ENCODE measurements at places on chromosomes 3 and 15. TPM values are rescaled to one million over a fixed set of nuclear protein-coding genes. Genes with fewer than 3 reads are reported as not detected.

SI gene
- not detected for total RNA-seq

GPR27 gene
- total RNA-seq: 0.16 TPM

TNK2 gene
- total RNA-seq: 146 TPM

CADPS gene
- total RNA-seq: not detected

HIGD2B gene
- total RNA-seq: not detected

TMEM207 gene
- not detected for total RNA-seq

GHSR gene
- not detected for total RNA-seq

AQP9 gene
- not detected for total RNA-seq

DNA sequence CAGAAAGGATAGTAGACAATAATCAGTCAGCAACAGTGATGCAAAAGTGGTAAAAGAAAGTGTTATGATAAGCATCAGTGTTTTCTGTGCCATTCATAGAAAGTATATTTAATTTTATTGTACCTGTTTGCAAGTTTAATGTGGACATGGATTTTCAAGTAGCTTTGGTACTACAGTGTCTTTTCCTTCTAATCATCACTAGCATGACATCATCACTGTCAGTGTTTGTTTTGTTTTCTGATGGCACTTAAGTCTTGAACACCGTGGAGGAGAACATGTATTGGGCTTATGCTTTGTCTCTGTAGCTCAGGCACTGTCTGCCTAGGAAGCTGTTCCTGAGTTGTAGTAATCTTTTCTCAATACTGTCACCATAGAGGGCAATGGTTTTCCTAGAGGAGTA lies 41.9 kb downstream of the SETD5 start:
- DNase-seq: no peak

- no peak for DNase-seq
Observed at GRCh38 chr3:173216063-173216462, 75.0 kb upstream of the SPATA16 start.

DNA sequence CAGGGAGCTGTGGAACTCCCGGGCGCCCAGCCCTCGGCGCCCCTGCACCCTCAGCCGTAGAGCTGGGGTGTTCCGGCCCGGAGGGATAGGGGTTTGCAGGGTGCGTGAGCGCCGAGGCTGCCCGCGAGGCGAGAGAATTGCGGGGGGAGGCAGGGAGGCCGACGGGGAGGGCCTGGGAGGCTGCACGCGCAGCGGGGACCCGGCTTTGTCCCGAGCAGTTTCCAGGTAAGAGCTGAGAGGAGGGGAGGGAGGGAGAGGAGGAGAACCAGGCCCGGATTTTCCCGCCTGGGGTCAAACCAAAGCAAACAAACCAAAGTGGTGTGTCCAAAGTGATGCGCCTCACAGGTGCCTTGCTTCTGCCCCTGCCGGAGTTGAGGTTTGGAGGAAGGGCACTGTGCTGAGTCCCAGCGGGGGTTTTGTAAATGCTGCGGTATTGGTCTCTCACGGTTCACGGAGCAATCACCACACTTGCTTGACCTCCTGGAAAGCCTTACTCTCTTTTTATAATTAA lies 146.4 kb downstream of the TJP1 start:
- no peak for DNase-seq

DNA sequence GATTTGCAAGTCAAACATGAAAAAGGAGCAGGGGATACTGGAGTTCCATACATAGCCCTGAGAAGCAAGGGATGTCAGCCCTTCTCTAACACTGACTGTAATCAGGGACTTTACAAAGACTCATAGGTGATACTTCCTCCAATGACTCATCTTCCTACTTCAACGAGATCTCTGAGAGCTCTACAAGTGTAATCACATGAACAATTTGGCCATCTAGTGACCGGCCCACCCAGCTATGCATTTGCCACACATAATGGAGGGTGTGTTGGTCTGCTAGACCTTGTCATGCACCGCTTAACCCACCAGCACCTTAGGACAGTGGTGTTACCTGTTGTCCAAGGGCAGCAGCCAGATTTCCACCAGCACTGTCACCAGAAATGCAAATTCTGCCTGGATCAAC lies 75.3 kb downstream of the NCEH1 start:
- no peak for DNase-seq

DNA sequence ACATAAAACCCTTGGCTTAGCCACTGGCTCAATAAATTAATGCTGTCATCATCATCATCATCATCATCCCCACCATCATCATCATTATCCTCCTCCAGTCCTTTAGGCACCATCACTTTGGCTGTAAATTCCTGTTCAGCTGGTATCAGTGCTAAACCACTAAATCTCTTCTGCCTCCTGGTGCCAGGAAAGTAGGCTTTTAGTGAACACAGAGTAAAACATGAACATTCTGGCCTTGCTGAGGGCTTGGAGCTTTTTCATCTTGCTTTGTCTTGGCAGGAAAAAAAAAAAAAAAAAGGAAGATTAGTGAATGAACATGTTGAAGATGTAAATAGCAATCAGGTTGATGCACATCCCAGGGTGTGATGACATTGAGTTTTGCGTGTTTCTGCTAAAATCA lies 67.3 kb upstream of the EIF1B start:
- DNase-seq: no peak

- no peak for DNase-seq
Observed at GRCh38 chr3:14685179-14685578, 10.2 kb downstream of the C3orf20 start.

DNA sequence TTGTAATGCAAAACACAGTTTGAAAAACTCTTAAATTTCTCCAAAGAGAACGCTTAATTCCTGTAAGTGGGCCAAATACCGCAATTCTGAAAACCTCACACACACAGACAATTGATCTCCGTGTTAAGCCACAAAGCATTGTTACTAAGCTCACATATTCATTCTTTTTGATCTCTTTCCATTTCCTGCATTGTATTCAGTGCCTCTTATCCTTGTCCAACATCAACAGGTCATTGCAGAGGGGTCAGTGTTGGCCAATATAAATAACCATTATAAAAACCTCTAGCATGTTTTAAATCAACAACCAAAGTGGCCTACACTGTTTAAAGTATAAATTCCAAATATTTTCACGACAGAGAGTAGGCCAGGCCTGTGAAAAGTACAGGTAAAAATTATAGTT lies 171.1 kb downstream of the PDZRN3 start:
- no peak for DNase-seq

DNA sequence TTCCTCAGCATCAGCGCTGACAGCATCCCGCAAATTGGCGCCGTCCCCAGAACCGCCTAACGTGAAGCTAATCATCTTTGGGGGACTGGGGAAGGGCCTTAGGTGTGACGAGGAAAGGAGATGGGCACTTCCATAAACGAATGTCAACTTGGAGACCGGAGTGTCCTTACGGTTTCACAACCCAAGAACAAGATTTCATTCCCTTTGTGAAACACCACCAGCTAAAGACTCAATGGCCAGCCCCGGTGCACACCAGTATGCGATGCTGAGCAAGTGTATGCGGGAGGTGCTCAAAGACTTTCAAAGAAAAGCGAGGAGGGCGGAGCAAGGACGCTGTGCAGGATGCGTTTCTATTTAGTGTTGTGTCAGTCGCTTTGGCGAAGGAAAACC lies 759 bp upstream of the TTBK2 start:
- DNase-seq: peak; percentile 44

DNA sequence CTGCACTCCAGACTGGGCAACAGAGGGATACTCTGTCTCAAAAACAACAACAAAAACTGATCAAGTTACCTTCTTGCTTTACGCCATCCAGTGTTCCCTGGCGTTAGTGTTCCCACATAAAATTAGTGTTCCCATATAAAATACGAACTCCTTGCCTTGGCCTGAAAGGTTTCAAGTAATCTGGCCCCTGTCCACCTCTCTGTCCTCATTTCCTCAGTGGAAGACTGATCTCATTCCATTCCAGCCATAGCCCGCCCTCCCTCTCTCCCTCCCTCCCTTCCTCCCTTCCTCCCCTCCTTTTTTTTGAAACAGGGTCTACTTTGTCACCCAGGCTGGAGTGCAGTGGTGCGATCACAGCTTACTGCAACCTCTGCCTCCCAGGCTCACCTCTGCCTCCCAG lies 2.8 kb upstream of the CAND2 start:
- DNase-seq: no peak

GRCh38 chr3:190566043-190566933 lies 52.4 kb downstream of the IL1RAP start:
- no peak for DNase-seq

All from naive thymus-derived CD8-positive, alpha-beta T cell (primary cell).